ENCODE measurements at places on chromosomes 5 and 9.
A peak's percentile ranks its signal among the peaks of the same experiment; 100 is the strongest.

DNA sequence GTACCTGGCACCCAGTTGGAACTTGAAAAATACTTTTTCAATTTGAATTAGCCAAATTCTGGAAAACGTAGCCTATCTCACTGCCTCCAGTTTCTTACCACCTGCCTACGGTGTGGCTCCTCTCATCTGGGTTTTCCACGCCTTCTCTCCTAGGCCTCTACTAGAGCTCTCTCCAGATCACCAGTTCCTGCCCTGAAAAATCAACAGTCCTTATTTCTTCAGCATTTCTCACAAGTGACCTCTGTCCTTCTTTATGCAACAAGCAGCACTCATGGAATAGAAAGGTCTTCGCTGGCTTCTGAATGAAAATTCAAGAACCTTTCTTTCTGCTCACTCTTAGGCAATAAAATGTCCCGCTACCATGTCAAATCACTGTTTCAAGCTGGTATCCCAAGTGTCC, 64.8 kb downstream of the PIP5K1B start:
- DNase-seq: no peak

- DNase-seq: no peak
Observed at GRCh38 chr5:125011947-125012346, 265.5 kb upstream of the ZNF608 start.

DNA sequence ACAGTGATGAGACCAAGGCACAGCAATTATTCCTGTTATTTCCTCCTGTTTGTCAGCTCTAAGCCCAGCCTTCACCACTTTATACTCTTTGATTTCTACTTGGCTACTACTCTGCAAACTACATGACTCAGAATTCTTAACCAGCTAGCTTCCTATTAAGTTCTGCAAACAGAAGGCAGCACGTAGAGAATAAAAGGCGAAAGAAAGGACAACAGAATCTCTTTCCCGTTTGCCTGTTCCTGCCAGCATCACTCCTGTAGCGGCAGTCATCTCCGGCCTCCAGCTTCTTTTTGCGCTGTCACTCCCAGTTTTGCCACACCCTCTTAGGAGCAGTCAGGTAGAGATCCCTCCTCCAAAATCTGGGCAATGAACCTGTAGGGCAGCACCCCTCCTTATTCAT, 29.9 kb downstream of the DPYSL3 start:
- DNase-seq: no peak

- DNase-seq: no peak
Observed at GRCh38 chr9:72592502-72593403, 71.3 kb downstream of the TMC1 start.

- no peak for DNase-seq
Observed at GRCh38 chr9:88531920-88532698, 2.9 kb upstream of the NXNL2 start.

GRCh38 chr5:108672639-108673038, 75.1 kb upstream of the FER start:
- no peak for DNase-seq

- DNase-seq: no peak
Observed at GRCh38 chr9:116643691-116644090, 43.4 kb upstream of the TRIM32 start.

DNA sequence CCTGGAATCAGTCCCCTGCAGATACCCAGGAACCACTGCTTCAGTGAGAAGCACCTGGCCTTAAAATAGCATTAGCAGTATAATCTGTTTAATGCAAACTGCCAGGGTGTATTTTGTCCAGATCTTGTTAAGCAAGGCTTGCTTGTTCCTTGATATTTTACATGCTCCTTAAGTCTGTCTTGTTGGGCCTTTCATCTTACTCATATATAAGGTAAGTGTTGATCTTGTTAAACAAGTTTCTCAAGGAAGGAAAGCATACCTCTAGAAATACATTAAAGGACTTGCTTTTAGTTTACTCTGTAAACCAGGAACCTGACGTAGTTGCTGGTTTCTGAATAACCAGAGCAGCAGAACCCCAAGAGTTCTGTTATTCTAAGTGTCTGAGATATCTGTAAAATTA, 13.7 kb downstream of the HSPA4 start:
- DNase-seq: no peak

DNA sequence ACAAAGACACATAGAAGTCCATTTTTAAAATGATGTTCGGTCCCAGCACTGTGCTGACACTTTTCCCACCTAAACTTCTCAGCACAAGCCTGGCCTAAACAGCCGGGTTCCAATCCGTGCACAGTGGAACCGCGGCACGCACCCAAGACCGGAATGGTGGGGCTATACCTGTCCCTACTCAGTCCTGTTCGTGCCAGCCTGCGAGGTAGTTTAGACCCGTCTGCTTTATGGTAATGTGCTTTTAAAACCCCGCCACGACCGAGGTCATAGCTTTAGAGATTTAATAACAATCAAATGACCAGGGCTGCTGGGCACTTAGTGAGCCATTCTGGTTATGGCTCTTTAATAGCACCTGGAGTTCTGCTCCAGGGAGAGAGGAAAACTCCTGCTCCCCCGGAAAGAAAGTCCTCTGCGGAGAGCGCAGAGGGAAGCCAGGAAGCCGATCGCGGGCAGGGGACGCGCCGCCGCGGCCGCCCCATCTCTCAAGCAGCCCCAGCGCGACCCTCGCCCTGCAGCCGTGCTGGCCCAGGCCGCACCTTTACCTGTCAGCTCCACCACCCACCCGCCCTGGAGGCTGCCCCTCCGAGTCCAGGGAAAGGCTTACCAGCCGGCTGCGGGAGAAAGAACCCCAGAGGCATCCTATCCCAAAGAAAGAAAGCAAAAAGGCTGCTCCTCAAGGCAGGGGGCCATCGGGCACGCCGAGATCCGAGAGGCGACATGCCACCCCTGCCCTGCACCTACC, 511 bp downstream of the ARL15 start:
- DNase-seq: peak; percentile 10

GRCh38 chr9:70165006-70165602, 93.7 kb upstream of the SMC5 start:
- DNase-seq: no peak

GRCh38 chr9:19643875-19644274, 145.0 kb downstream of the SLC24A2 start:
- no peak for DNase-seq

GRCh38 chr5:36215910-36216309, 25.8 kb downstream of the NADK2 start:
- DNase-seq: no peak

- no peak for DNase-seq
Observed at GRCh38 chr5:179131886-179132585, 71.9 kb downstream of the ZNF354C start.

GRCh38 chr9:27387722-27388121, 90.8 kb upstream of the EQTN start:
- no peak for DNase-seq

GRCh38 chr9:82519332-82519731, 530.8 kb downstream of the SPATA31D1 start:
- DNase-seq: no peak

DNA sequence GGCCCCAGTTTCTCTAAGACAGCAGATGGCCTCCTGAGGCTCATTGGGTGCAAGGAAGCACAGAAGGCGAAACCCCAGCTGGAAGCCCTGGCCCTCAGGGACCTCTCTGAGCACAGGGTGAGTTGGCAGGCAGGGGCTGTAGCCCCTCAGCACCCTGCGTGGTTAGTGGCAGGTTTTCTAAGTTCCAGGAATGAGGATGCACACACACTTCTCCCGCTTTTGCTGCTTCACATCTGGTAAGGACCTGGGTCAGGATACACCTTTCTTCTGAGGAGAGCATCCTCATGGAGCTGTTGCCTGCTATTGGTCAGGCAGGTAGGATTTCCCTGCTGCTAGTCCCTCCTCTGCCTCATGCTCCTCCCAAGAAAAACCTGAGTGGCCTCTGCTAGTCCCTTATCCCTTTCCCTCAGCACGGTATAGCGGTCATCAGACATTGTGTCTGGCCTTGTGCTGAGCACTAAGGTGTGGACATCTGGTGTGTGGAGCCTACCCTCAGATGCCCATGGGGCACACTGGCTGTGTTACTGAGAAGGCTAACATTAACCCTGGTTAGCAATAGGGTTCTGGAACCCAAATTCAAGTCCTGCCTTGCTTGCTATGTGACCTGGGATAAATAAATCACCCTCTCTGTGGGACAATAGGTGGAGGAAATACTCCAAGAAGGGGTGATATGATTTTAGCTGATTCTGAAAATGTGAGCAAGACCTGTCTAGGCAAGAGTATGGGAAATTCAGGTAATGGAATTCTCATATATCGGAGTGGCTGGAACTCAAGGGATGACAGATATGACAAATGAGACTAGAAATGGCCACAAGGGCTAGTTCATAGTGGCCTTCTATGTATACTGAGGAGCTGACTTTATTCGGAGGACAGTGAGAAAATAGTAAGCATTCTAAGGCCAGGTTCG, 1.6 kb downstream of the SLC22A4 start:
- no peak for DNase-seq

GRCh38 chr5:159943326-159943725, 27.0 kb downstream of the ADRA1B start:
- no peak for DNase-seq

DNA sequence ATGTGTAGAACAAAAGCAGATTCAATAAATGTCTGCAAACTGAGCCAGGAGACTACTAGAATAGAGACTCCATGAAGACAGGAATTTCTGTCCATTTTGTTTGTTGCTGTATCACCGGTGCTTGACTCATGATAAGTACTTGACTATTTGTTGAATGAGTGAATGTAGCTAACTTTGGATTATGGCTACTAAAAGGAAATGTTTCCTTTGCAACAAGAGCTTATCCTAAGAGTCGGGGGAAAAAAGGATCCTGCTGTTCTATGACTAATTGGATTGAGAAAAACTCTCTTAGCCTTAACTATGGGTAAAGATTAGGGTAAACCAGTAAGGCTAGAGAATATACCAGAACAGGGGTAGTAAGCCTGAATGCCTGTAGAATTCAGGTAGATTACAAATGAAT, 3.5 kb downstream of the PAIP1 start:
- DNase-seq: no peak

DNA sequence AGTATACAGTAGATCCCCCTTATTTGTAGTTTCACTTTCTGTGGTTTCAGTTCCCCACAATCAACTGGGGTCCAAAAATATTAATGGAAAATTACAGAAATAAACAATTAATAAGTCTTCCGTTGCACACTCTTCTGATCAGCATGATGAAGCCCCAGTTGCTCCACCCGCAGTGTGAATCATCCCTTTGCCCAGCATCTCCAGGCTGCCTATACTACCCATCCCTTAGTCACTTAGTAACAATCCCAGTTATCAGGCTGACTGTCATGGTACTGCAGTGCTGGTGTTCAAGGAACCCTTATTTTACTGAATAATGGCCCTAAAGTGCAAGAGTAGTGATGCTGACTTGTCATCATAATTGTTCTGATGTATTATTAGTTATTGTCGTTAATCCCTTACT, 28.9 kb downstream of the SHC3 start:
- DNase-seq: no peak

DNA sequence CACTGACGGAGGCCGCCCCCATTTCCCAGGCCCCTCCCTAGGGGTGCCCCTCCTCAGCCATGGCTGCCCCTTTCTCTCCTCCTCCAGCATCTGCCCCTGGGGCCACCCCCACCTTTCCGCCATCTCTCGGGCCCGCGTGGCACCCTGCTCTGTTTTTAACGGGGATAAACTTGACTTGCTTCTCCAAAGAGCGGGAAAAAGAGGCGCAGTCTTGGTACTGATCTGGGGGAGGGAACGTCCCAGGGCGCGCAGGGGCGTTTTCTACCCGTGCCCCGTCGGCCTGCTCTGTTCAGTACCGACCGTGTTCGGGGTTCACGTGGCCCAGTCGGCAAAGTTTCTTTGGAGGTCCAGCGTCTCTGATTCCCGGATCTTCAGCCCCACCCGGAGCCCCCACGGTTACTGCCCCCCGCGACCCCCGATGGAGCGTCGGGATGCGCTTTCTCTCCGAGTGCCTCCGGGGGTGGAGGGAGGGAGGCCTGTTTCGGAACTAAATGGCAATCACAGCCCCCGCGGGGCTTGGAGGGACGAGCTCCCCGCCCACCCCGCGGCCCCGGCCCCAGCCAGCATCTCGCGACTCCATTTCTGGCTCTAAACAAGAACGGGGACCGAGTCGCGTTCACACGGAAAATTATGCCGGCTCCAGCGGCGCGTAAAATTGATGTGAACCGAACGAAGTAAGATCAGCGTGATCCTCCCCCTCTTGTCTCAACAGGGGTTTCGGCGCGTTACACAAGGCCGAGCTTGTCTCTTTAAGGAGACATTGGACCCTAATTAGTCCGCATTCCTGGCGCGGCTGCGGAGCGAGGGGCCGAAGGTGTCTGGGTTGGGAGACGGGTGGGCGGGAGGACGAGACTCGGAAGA, 1.1 kb upstream of the TLE4 start:
- peak; percentile 22 for DNase-seq

GRCh38 chr5:43601454-43602260, 1.3 kb upstream of the NNT start:
- DNase-seq: no peak

Data from stimulated activated CD8-positive, alpha-beta memory T cell treated with anti-CD3 and anti-CD28 coated beads, Interleukin-4, amount 100 ng/mL, for 24 hours (primary cell).